Stimulated activated CD8-positive, alpha-beta memory T cell treated with anti-CD3 and anti-CD28 coated beads, Interleukin-4, amount 100 ng/mL, for 4 hours (primary cell): ENCODE measurements at places on chromosomes 3 and 15.

- DNase-seq, result no peak
Observed at GRCh38 chr15:93894438-93895036, 336.8 kb upstream of the MCTP2 start.

GRCh38 chr3:8371085-8371551 lies 130.5 kb upstream of the LMCD1 start:
- DNase-seq, result no peak

GRCh38 chr3:175879417-175879816 lies 1020.3 kb downstream of the NAALADL2 start:
- no peak for DNase-seq

DNA sequence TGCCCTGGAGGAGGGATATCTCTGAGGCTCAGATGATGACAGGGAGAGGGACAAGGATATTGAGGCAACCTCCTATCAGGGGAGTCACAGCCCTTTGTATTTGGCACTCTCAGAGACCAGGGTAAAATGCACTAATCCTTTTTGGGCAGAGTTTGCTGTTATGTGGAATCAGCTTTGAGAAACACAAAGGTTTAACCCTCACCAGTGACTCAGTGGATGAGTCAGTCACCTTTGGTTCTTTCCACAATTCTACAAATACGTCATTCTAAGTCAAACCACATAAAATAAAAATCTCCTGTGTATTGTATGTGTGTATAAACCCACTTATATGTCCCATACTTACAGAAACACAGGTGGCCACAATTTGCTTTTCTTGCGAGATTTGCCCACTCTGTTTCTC lies 5.1 kb downstream of the LSAMP start:
- DNase-seq, result no peak

GRCh38 chr3:126845920-126846715 lies 136.8 kb upstream of the PLXNA1 start:
- no peak for DNase-seq

DNA sequence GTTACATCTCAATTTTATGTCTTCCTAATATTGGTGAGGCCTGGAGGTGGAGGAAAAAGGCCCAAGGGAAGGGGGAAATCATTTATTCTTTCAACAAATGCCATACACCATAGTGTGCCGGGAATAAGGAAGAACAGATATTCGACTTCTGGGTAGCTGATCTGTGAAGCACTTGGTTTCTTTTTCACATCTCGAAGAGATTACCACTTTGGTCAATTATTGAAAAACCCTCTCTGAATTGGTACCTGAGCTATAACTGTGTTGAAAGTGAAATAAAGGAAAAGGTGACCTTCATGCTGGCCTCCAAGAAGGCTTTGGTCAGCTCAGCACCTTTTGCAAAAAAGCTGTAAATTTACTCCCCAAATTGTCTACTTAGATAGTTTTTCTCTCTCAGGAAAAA lies 14.2 kb upstream of the MB21D2 start:
- no peak for DNase-seq

DNA sequence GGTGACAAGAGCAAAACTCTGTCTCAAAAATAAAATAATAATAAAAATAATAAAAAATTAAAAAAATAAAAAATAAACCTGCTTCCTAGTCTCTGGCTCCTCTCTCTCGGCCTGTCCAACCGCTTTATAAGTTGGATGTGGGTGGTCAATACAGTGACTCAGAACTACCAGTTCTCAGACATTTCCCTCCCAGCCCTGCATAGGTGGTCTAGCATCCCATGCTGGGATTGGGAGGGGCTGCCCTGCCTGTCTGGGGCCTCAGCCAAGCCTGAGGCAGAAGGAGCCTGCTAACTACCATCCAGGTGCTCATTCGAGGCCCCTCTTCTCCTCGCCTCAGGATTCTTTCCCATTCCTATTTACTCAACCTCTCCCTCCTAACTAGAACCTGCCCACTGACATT lies 33.3 kb upstream of the BLM start:
- no peak for DNase-seq

DNA sequence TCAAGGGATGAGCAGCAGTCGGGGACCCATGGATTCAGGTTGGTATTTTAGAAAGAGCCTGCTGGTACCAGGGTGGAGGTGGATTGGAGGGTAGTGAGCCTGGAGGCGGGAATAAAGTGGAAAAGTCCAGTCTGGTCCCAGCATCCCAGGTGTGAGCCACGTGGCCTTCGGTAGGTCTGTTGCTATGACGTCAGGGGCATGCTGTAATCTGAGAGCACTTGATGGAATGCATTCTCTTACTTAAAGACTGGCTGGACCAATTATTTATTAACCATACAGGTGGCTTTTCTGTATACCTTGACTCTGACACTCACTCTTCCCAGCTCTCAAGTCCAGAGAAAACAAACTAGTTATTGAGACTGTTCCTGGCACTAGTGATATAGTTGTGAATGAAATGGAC lies 389.9 kb upstream of the RGMA start:
- DNase-seq, result no peak

DNA sequence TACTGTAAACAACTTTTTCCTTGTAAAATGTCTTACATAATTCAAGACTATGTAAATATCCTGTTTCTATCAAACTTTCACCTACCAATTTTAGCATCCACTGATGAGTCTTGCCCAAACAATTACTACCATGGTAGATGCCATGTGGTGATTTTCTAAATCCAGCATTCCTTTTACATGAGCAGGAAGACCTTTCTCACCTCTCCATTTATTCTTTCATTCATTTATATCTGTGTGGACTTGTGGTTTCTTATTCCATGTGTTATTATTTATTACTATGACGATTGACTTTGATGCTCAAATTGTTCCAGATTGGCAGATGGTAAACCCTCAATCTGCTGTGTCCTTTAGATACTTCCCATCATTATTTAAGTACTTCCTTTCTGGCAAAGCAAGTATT lies 62.4 kb downstream of the IFT57 start:
- no peak for DNase-seq

DNA sequence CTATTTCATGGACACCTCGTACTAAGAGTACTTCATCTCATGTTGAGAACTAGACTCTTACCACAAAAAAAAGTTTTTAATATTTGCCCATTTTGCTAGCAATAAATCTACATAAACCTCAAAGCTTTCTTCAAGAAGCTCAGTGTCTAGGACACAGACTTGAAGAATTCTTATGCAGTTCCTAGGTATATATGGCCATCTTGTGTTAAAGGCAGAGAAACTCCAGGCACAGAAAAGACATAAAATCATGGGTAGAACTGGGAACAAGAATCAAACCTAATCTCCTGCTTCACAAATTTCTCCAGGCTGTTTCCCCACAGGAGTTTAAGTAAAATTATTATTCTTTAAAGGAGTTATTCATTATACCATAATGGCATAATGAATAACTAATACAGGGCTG lies 4.4 kb downstream of the MBD4 start:
- no peak for DNase-seq

DNA sequence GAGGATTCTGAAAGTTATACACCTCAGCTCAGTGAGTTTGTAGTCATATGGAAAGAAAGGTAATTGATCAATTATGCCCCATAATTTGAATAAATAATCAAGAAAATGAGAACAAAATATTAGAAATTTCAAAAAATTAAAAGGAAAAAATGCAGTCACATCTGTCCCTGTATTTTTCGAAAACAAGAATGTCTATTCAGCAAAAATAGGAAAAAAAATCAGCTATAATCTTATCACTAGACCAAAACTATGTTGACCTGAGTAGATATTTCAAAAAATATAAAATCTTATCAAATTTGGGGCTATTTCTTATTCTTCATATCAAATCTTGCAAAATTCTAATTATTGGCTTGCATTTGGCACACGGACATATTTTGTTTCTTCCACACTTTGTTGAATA lies 501.2 kb upstream of the CNTN3 start:
- no peak for DNase-seq

GRCh38 chr3:3170998-3171397 lies 8.5 kb downstream of the CRBN start:
- DNase-seq, result no peak

- no peak for DNase-seq
Observed at GRCh38 chr15:50577492-50577891, 31.0 kb upstream of the USP50 start.

DNA sequence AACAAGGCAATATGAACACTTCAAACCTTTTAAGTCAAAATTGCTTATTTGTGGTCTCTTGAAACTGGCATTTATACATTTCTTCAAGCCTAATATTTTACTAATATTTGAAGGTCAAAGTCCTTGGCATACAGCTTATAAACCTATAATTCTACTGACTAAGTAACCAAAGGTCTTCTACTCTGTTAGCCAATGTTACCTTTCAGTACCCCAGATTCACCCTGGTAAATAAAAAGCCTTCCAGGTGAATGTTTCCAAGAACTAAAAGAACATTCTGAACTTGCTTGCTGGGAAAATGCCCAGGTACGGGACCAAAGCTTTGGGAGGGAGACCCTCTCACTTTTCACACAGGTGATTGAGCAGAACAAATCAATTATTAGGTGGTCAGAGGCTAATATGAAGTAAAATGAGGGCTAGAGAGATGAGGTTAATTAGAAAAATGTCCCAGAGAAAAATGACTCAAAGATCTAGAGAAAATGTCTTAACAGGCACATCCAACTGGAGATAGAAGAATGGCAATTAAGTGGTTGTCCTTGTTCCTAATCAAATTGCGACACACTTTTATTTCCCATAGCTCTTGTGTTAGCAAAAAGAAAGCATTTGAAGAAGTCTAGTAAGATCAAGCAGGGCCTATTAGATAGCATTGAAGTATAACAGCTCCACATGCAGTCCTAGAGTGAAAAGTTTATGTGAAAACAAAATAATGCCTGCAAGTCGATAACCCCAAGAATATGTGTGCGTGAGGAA lies 232.0 kb downstream of the FOXP1 start:
- DNase-seq, result no peak

DNA sequence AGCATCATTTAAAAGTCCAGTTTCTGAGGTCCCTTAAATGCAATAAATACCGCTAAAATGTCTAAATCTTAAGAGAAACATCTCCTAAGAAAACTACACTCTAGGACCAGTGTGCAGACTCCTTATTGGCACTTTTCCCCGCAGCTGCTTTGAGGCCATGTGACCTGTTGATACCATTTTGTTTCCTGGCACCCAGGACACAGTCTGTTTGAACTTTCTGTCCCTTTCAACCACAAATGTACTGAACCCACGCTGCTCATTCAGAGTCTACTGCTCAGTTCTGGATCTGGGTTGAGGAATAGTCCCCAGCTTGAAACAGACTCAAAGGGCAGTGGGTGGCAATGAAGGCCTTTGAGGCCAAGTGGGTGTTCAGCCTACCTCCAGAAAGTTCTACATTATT lies 17.1 kb downstream of the LDHAL6B start:
- no peak for DNase-seq

- DNase-seq, result no peak
Observed at GRCh38 chr3:194930377-194931204, 244.9 kb downstream of the FAM43A start.

- DNase-seq, result no peak
Observed at GRCh38 chr15:33448961-33449606, 138.3 kb downstream of the RYR3 start.

GRCh38 chr3:52892625-52893311 lies 4.6 kb downstream of the STIMATE start:
- DNase-seq, result no peak
